ENCODE measurements at places on chromosomes 11 and 22. TPM values are rescaled to one million over a fixed set of nuclear protein-coding genes. Genes with fewer than 3 reads are reported as not detected.

DNA sequence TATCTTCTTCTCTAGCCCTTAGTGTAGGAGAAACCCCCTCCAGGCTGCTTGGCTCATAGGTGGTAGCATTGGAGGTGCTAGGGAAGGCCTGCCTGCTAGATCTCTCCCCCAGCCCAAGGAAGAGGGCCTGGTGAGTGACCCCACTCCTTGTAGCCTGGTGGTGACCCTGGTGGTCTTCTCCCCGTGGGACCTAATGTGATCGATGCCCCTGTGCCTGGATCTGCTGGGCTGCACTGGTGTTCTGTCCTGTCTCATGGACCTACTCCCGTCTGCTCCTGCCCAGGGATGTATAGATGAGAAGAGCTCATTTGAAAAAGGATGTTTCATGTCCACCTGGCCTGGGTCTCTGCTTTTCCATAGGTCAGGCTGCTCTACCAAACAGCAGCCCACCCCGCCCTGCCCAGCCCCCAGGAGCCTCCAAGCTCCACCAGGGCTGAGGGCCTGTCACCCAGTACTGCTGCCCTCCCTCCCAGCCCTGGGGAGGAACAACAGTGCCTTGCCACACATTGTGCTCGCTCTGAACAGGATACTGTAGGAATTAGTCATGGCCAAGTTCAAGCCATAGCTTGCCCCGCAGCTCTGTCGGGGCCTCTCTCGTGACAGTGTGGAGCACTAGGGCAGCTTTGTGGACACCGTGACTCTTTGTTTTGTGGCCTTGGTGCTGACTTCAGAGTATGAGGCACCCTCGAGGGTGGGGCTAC lies 19.7 kb downstream of the SLC37A2 start:
- no peaks in the 10 kb centered on the region for H3K27me3 ChIP-seq
- no peak for DNase-seq
- H3K27ac ChIP-seq = no peak overlapping the region
- no peak overlapping the region for H3K4me3 ChIP-seq
- H3K36me3 ChIP-seq = no peaks in the 10 kb centered on the region

Gene POU2AF2
- total RNA-seq = not detected

- no peak overlapping the region for H3K27ac ChIP-seq
- no peaks in the 10 kb centered on the region for H3K36me3 ChIP-seq
These were observed 469.5 kb downstream of the SOX6 start for GRCh38 chr11:15886866-15887265.

Gene NRXN2
- total RNA-seq = 0.07 TPM

Gene PYGM
- 1.2 TPM for total RNA-seq

- H3K27me3 ChIP-seq = no peaks in the 10 kb centered on the region
- H3K36me3 ChIP-seq = peaks cover 15% of the 10 kb centered on the region
- no peak overlapping the region for H3K27ac ChIP-seq
- H3K4me1 ChIP-seq = peaks cover 6% of the 10 kb centered on the region
These were observed 643 bp downstream of the CEND1 start for GRCh38 chr11:788953-789940.

Gene KCNJ11
- 2.4 TPM for total RNA-seq

DNA sequence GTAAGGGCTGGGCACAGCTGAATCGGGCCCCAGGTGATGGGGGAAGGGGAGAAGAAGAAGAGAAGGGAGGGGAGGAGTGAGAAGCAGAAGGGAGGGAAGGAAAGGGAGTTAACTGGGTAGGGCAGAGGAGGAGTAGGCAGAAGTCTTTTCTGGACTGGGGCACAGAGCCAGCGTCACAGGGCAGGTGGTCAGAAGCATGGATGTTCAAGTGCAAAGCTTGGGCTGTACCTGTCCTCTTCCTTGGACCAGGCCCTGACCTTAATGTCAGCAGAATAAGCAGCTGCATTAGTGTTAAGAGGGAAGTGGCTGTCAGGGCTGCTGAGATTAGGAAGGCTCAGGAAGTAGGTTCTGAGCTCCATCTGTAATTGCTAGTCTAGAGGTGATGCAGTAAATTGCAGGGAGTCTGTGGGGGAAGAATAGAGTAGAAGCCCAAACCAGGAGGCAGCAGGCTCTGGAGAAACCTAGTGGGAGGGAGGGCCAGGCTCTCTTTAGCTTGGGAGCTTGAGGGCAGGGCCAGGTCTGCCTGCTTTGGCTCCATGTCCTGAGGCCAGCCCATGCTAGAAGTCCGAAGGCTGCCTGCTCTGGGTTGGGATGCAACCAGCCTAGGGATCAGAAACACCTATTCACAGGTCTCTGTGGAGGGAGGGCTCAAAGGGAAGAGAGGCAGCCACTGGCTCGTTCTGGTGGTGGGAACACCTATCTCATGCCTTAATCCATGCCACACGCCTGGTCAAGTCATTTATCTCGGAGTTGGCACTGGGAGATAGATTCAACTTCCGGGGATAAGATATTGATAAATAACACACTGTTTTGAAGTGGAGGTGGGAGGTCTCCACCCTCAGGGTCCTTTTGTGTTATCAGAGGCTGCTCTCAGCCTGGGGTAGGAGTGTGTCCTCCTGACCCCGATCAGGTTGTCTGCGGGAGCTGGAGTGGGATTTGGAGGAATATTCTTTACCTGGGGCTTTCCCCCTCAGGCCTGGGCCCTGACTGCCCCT lies 1.7 kb upstream of the UCP3 start:
- H3K27me3 ChIP-seq = no peaks in the 10 kb centered on the region
- H3K4me1 ChIP-seq = peaks cover 94% of the 10 kb centered on the region
- peak overlapping the region; percentile 17 for H3K4me3 ChIP-seq
- DNase-seq = no peak
- peaks cover 20% of the 10 kb centered on the region for H3K36me3 ChIP-seq

DNA sequence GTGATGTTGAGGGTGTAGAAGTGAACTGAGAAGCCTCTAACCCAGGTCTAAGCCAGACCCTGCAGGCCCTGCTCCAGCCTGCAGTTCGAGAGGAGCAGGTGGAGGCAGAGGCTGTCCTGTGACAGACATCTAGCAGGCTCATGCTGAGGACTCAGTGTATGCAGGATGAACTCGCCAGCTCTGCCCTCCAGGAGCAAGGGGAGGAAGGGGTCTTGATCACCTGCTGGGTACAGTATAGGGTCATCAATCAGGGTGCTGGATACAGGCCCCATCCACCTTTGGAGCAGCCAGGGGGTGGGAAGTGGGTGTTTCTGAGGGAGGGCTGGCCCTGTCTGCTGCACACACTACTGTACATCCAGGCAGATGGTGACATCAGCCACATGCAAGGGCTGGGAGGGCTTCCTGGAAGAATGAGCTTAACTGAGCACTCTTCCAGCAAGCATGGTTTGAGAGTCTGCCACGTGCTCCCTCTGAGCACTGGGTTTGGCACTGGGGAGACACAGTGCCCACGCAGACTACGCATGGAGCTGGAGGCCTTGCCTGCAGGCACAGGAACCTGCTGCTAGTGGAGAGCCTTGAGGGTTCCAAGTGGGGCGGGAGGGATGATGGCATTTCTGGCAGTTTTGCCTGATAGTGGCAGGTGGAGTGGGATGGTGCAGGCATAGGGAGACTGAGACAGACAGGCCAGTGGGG lies 9.2 kb downstream of the MAPK8IP1 start:
- no peak for DNase-seq
- H3K27me3 ChIP-seq = peaks cover 12% of the 10 kb centered on the region
- no peaks in the 10 kb centered on the region for H3K36me3 ChIP-seq
- H3K4me1 ChIP-seq = no peaks in the 10 kb centered on the region
